ENCODE measurements at places on chromosomes 7 and 10. TPM values are rescaled to one million over a fixed set of nuclear protein-coding genes. Genes with fewer than 3 reads are reported as not detected.

DNA sequence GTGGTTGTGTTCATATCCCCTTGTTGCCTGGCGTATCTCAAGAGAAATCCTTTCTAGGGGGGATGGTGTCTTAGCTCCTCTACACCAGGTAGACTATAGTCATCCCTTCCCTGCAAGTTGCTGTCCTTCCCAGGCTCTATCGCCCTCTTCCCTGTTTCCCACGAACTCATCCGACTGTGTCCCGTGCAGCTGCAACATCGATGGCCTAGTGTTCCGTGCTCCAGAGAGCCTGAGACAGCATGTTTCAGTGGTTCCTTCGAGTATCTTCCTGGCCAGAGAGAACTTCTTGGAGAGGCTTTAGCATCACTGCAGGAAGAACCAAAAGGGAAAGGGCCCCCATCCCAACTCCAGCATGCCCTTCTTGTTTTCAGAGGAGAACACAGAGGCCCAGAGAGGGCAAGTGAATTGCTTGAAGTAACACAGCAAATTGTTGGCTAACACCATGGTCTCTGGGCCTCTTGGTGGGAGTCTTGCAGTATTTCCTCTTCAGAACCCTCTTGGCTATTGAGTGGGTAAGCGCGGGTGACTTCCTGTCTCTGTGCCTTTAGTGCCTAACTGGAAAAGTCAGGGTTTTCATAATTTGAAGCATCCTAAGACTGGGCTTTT lies 162.9 kb downstream of the RGS10 start:
- DNase-seq = no peak

GRCh38 chr10:3225561-3225960 lies 53.0 kb upstream of the PITRM1 start:
- DNase-seq = no peak

DNA sequence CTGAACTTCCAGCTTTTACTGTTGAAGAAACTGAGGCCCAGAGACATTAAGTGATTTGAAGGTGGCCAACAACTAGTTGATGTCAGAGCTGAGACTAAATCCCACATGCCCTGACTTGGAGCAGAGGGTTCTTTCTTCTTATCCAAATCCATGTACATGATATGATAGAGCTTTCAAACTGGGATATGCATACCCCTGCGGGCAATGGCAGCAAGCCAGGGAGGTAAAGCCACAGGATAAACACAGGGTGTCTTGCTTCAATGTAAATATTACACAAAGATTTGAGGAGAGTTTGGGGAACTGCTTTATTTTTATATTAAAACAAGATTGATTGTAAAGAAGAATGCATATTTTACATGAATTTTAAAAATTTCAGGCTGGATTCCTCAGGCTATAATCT lies 2.3 kb upstream of the LRRC72 start:
- no peak for DNase-seq

DNA sequence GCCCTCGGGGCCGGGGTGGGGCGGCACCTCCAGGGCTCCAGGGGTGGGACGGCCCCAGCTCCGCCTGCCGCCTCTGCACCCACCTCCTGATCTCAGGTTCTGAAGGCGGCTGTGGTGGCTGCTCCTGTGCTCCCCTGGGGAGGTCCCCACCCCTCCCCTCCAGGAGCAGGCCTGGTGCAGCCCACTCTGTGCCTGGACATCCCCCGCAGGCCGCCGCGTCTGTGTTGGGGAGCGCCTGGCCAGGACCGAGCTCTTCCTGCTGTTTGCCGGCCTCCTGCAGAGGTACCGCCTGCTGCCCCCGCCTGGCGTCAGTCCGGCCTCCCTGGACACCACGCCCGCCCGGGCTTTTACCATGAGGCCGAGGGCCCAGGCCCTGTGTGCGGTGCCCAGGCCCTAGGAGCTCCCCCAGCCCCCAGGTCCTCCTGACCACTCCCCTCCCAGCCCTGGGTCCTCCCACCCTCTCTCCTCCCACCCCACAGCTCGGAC lies 5.5 kb downstream of the CYP2W1 start:
- DNase-seq = no peak

GRCh38 chr10:108241166-108241565 lies 1076.7 kb upstream of the SORCS1 start:
- no peak for DNase-seq

GRCh38 chr10:30007406-30007805 lies 52.0 kb downstream of the JCAD start:
- no peak for DNase-seq

GRCh38 chr7:67711706-67712105 lies 715.1 kb downstream of the TYW1 start:
- no peak for DNase-seq

DNA sequence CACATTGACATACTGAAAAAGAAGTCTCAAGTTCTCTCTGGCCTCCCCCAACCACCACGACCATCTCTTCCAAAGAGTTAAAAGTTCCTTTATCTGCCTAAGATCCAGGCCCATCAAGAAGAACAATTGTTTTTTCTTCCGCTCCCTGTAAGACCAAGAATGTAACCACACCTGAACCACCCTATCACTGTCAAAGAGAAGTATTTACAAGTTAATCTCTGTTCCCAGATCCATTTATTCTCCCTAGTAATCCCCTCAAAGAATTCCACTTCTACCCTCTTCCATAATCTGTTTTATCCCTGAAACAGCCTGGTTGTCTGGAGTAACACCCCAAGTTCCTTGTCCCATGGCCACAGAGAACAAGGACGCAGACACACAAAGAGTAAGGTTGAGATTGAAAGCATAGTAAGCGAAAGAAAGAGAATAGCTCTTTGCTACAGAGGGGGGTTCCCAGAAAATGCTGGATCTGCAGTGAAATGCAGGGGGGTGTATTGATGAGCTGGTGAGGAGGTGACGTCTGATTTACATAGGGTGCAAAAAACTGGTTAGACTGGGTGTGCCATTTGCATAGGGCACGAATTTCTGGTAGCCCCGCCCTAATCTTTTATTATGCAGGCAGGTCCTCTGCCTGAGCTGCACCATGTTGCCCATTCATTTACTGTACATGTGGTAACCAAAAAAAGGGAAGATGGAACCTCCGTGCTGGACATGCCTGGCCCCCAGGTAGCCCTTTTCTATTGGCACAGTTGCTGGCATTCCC lies 122.0 kb downstream of the SKIDA1 start:
- DNase-seq = no peak

GRCh38 chr7:140267381-140268226 lies 90.8 kb upstream of the KDM7A start:
- no peak for DNase-seq

- no peak for DNase-seq
Observed at GRCh38 chr7:151080067-151080521, 515 bp downstream of the FASTK start.

GRCh38 chr10:91378061-91378460 lies 32.1 kb upstream of the HECTD2 start:
- DNase-seq = peak; percentile 19

GRCh38 chr7:36289833-36290661 lies 99.6 kb upstream of the ANLN start:
- no peak for DNase-seq

DNA sequence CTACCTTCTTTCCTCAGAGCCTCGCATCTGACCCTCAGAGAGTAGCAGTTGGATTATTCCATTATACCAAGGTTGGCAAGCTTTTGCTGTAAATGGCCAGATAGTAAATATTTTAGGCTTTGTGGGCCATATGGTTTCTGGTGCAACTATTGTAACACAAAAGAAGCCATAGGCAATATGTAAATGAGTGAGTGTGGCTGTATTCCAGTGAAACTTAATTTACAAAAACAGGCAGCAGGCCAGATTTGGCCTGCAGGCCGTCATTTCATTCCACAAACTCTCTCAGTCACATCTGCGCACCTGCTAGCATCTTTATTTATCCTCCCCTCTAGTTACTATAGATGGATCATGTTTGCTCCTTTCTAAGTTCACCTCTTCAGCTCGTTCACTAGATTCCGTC lies 6.7 kb downstream of the ZNF518A start:
- DNase-seq = no peak

DNA sequence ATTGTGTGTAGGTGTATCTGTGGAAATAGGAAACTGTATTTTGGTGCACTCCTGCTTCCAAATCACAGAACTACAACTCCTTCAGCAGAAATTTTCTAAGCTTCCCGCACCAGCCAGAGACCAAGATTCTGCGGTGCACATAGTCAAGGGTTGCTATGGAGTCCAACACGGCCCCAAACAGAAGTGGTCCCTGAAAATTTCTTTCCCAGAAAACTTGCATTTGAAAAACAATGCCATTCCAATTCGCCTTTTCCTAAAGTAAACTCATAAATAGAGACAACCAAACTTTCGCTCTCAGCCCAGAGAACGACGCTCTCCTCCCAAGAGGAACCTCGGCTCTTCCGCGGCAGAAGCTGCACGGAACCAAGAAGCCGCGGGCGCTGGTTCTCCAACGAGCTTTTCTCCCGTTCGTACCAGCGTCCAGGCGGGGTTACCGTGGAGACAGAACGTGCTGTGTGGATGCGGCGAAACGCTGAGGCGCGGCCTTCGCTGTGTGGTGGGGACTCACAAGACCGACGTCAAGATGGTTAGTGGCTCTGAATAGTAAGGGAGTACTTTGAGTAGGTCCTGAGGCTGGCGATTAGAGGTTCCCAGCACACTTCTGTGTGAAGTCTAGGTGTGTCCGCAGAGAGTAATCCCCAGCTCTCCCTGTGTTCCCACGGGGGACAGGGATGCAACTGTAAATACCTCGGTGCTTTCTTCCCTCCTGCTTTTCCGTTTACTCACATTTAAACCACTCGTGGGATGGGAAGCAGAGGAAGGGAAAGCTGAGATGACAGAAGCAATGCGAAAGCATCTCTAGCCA lies 24.0 kb upstream of the ZC3HAV1 start:
- DNase-seq = peak; percentile 93

DNA sequence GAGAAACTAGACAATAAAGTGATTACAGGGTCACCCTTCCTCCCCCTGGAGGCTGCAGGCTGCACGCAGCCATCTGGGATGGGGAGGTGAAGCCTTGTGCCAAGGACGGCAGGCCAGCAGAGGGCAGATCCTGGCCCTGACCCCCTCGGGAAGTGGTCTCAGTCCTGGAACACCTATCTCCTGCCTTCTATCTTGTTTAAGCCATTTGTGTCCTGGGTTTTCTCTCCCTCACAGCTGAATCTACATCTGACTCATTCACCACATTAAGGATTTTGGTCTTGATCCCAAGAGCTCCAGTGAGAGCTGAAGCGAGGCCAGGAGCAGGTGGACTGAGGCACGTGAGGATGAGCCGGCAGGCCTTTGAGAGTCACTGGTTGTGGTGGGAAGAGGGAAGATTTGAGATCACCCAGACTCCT lies 16.4 kb upstream of the PARP12 start:
- DNase-seq = no peak

DNA sequence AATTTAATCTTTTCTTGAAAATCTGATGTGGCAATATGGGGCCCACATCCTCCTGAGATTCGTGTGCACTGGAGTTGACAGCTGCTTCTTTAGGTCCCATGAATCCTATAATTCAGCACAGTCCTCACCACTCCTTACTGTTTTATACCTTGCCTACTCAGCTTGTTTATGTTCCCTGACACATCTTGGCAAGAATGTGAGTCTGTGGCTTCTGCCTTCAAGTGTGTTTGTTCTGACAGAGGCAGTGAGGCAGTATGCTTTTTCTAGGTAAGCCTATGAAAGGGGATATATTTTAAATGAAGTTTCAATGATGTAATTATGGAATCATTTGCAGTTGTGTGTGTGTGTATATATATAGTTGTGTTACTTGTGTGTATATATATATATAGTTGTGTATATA lies 106.4 kb downstream of the AMPH start:
- no peak for DNase-seq

GRCh38 chr7:74398426-74398825 lies 55.3 kb upstream of the GTF2IRD1 start:
- DNase-seq = no peak

NYAP1 gene
- 0.17 TPM for total RNA-seq

PSPH gene
- total RNA-seq = 16.3 TPM

SDK1 gene
- 0.24 TPM for total RNA-seq

PDE1C gene
- total RNA-seq = not detected

ZNF398 gene
- 9.4 TPM for total RNA-seq

LHFPL3 gene
- total RNA-seq = not detected

SAMD9L gene
- total RNA-seq = 19.1 TPM

BAMBI gene
- total RNA-seq = 0.33 TPM

Data from activated CD4-positive, alpha-beta memory T cell treated with anti-CD3 and anti-CD28 coated beads for 36 hours (primary cell).